WTC11 (cell line): ENCODE measurements at places on chromosomes 12 and 14. TPM values are rescaled to one million over a fixed set of nuclear protein-coding genes. Genes with fewer than 3 reads are reported as not detected.
A peak's percentile ranks its signal among the peaks of the same experiment; 100 is the strongest.

Gene KLRK1
- 0.15 to 0.23 TPM in 2 of 3 replicates, not detected in the other for total RNA-seq

Gene KRT7
- total RNA-seq: 10.6 to 11.5 TPM (median 11.4 TPM) in 3 replicates

Gene KIF26A
- 36.4 to 53.4 TPM (median 39.5 TPM) in 3 replicates for total RNA-seq

Gene TRPV4
- total RNA-seq: 2.9 to 5.4 TPM (median 5.1 TPM) in 3 replicates

Gene TIGAR
- total RNA-seq: 14.4 to 26.7 TPM (median 18.0 TPM) in 3 replicates

Gene NTN4
- 1.9 to 2.7 TPM (median 2.1 TPM) in 3 replicates for total RNA-seq

DNA sequence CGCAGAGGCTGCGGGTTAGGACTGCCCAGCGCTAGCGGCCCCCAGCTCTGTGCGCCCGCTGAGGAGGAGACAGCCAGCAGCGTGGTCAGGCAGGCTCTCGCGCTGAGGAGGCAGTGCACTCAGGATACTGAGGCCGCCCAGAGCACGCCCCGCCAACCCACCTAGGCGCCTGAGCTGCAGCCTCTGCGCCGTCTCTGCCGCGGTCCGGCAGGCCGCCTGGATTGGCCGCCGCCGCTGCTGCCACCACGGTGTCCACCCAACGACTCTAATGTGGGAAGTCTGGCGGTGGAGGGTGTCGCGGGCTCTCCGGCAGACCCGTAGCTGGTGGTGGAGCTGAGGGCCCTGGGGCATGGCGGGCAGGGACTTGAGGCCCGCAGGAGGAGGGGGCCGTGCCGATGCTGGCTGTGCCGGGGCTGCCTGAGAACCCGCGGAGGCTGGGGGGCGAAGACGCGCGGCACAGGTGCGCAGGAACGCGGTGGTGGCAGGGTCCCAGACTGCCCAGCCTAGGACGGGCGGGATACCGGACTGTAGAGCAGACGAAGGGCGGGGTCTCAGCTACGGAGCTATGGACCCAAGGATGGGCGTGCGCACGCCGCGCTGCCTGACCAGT is 69.9 kb downstream of the ASCL4 start:
- peak; percentile 68 for DNase-seq

DNA sequence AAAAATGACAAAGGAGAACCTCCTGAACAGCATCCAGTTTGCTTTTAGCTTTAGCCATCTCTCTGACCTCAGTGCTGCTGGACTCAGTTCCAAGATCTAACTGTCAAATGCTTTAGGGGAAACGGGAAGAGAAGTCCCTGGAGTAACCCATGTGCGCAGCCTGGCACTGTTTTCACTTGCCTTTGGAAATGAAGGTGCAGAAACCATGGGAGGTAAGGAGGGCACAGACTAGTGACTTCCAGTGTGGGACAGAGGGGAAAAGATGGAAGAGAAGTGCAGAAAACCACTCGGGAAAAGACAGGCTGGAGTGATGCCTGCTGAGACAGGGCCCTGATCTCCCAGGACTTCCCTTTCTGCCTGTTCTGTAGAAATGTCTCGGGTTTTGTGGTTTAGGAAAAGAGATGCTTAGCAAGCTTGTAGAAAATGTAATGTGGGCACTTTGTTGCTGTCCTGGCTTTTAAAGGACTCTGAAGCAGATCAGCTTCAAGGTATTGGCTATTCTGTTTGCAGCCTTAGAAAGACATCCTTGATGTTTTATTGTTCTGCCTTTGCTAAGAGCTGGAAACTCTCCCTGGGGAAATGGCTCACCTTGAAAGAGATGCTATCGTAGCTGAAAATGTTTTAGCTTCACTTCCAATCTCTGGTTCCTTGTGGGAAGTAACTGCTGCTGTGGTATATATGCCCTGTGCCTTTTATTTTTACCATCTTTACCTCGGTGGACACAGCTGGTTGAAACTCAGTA is 124.6 kb upstream of the HIF1A start:
- no peak for DNase-seq

- DNase-seq: no peak
Observed at GRCh38 chr12:6165395-6165794, 34.8 kb upstream of the CD9 start.

DNA sequence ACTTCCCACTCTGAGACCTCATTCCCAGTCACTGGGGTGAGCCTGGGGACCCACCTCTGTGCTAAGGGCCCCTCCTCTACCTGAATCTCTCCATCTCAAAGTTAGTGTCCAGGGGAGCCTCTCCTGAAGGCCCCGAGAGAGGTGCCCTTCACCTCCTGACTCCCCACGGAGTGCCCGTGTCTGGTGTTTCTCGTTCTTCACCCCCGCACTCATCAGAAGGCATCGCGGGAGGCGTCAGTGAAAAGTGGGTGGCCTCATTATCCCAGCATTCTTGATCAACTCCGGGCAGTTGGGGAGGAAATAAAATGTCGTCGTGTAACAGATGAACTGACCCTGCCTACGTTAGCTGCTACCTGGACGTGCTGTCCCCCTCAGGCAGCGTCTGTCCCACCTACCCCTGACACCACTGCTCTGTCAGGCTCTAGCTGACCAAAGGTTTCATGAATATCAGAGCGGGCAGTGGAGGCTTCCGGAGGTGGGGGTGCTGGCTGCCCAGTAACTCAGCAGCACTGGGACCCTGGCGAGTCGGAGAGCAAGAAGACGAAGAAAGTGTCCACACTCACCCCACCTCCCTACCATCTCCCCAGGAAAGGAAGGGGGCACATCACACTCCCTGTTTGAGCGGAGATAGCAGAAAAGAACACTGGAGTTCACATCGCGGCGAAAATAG is 102.9 kb downstream of the PIWIL1 start:
- no peak for DNase-seq

- no peak for DNase-seq
Observed at GRCh38 chr14:83883732-83884131, 1646.2 kb upstream of the FLRT2 start.
